Vein endothelial cell (primary cell): ENCODE measurements at places on chromosomes 7 and 10. TPM values are rescaled to one million over a fixed set of nuclear protein-coding genes. Genes with fewer than 3 reads are reported as not detected.

HPS1 gene
- total RNA-seq: 45.7 and 48.7 TPM in 2 replicates

NRG3 gene
- total RNA-seq: 6.5 and 17.3 TPM in 2 replicates

SP8 gene
- total RNA-seq: not detected in 2 replicates

CACNB2 gene
- not detected in 2 replicates for total RNA-seq

UCN3 gene
- not detected in 2 replicates for total RNA-seq

LRMDA gene
- 18.3 TPM in 2 replicates for total RNA-seq

PAX4 gene
- total RNA-seq: not detected in 2 replicates

SCART1 gene
- 1.3 and 1.6 TPM in 2 replicates for total RNA-seq

AMZ1 gene
- total RNA-seq: not detected in 2 replicates

ZNF425 gene
- 1.1 and 2.3 TPM in 2 replicates for total RNA-seq

ARHGAP19 gene
- total RNA-seq: 7.8 and 15.7 TPM in 2 replicates

NKX1-2 gene
- not detected in 2 replicates for total RNA-seq

PDE6C gene
- not detected in 2 replicates for total RNA-seq

CFAP43 gene
- total RNA-seq: 0.10 TPM in 1 of 2 replicates, not detected in the other

PNLIPRP2 gene
- not detected in 2 replicates for total RNA-seq

RARRES2 gene
- total RNA-seq: not detected in 2 replicates

CADPS2 gene
- total RNA-seq: 37.6 and 44.3 TPM in 2 replicates
